Sigmoid colon (tissue), 7 donors: ENCODE measurements at places on chromosomes 3 and 15.

GRCh38 chr3:184336547-184337398 is 627 bp upstream of the FAM131A start:
- DNase-seq, result peak; percentile 74

DNA sequence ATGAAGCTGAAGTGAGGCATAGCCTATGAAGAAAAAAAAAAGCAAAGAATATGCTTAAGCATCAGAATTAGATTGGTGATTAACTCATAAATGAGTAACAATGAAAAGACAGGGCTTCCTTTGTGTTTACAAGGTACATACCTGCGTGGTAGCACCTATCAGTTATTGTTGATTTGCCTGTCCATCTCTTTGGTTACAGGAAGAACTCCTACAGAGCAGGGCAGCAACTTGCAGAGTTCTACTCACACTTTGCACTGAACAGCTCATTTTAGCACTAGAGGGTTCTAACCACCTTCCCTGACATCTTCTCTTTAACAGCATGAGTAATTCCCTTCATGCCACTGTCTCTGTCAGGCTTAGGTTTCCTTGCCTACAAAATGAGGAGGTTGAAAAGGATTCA is 166.0 kb downstream of the DPH6 start:
- DNase-seq, result no peak

GRCh38 chr3:133491481-133492059 is 81.9 kb upstream of the CDV3 start:
- DNase-seq, result no peak

- DNase-seq, result no peak
Observed at GRCh38 chr15:48929661-48930060, 34.1 kb downstream of the SHC4 start.

DNA sequence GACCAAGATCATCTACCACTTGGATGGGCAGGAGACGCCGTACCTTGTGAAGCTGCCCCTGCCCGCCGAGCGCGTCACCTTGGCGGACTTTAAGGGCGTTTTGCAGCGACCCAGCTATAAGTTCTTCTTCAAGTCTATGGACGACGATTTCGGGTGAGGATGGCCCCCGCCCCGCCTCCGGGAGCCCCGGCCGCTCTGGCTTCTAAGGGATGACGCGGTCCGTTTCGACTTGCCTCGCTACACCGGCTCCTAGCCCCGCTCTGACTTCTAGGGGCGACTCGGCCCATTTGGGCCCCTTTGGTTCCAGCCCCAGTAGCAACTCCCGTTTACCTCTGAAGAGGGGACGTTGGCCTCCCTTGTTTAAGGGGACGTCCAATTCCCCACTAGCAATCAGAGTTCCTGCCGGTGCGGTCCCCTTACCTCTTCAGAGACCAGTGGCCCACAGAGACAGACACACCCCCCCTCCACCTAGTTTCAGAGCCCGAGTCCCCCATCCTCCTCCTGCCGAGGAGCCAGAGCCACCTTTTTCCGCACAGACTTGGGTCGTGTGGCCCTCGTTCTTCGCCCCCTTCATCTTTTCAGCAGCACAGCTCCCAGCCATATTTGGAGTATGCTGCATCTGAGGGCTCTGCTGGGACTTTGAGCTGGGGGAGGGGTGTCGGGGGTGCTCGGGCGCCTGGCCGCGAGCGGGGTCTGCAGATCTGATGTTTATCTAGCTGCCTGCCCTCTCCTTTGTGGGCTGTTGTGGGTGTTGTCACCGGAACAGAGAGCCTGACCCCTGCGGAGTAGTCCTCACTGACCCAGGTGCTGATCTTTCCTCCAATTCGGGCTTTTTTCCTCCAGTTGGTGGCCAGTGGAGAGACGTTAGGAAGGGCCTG is 706 bp downstream of the DVL3 start:
- DNase-seq, result peak; percentile 79

DNA sequence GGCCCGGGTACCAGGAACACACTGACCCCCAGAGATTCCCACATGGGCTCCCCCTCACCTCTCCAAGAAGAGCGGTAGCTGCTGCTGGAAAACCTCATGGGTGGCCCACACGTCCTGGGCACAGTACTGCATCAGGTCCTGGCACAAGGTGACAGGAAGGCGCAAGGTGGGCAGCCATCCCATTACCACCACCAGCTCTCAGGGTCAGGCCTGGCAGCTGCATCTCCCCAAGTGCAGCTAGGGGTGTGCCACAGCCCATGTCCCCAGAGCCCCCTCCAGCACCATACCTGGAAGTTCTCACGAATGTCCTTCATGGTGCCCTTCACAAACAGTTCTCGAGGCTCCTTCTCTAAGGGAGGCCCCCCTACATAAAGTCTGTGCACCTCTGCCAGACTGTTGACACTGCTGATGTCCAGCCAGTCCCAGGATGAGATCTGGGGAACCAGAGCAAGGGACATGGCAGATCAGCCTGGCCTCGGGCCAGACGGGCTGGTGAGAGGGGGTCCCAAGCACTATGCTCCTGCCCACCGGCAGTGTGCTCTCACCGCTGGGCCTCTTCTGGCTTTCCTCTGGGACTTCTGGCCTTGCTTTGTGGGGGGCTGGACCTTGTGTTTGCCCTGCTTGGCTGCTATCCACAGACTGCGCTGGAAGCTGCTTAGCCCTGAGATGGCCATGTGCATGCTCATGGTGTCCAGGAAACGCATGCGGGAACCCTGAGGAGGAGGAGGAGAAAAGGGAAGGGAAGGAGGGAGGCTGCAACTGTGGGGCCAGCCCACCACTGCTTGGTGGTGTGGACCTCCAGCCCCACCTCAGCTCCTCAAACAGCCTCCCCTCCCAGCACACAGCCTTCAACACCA is 6.0 kb downstream of the POLG start:
- DNase-seq, result no peak

DNA sequence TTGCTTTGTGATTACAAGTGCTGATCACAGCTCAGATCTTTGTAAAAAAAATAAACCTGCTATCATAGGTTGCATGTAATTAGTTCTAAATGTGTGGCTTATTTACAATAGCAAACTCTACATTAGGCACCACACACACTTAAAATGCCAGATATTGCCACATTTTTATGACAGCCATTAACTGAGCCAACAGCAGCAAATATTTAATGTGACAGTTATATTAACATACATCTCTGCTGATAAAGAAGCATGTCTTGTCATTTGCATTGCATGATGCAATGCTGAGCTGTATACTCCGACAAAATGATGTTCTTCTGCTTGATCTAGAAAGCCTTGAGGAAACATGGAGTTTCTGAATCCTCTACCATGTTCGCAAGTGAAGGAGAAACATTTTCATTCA is 273.6 kb upstream of the VEPH1 start:
- no peak for DNase-seq

GRCh38 chr15:52172869-52173268 is 18.3 kb downstream of the GNB5 start:
- DNase-seq, result no peak

DNA sequence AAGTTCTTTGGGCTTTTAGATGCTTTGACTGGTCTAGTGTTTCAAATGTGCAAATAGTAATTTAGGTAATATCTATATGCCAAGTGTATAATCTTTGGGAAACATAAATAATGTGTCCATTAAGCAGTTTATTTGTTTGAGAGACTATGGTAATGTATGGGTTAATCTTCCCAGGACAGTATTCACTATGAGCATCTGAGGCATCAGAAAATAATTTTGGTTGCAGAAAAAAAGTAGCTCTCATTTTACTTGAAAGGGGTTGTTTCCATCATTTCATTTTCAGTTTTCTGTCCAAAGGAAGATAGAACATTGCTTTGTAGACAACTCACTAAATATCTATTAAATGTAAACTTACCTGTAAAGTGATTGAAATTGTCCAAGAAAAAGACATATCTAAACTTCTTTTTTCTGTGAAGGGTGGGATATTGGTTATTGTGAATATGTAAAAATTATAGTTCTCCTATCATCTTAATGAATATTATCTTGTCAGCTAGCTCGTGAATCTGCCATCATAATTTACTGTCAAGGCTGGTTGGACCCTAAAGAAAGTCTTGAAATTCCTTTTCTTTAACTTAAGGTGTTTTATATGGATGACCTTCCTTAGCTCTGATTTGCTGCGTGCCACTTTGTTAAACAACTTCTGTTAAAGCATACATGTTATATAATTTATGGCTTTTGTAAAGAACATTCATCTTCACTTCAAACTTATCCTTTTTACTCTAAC is 108.8 kb downstream of the EPHA3 start:
- no peak for DNase-seq
